Muscle of arm (tissue), 14 donors: ENCODE measurements at places on chromosomes 5 and 9. TPM values are rescaled to one million over a fixed set of nuclear protein-coding genes. Genes with fewer than 3 reads are reported as not detected.

TICAM2 gene
- polyA plus RNA-seq, result not detected

IFNA21 gene
- not detected for polyA plus RNA-seq

CENPK gene
- 13.3 TPM for polyA plus RNA-seq

INSL6 gene
- polyA plus RNA-seq, result not detected

TSSK1B gene
- polyA plus RNA-seq, result not detected

MINAR2 gene
- polyA plus RNA-seq, result 0.20 TPM

C5orf52 gene
- polyA plus RNA-seq, result not detected

APC gene
- polyA plus RNA-seq, result 29.2 TPM

- DNase-seq, result no peak
Observed at GRCh38 chr5:75659791-75660450, 48.7 kb downstream of the ANKDD1B start.

GRCh38 chr9:76561900-76562299 lies 102.9 kb downstream of the GCNT1 start:
- DNase-seq, result no peak

DNA sequence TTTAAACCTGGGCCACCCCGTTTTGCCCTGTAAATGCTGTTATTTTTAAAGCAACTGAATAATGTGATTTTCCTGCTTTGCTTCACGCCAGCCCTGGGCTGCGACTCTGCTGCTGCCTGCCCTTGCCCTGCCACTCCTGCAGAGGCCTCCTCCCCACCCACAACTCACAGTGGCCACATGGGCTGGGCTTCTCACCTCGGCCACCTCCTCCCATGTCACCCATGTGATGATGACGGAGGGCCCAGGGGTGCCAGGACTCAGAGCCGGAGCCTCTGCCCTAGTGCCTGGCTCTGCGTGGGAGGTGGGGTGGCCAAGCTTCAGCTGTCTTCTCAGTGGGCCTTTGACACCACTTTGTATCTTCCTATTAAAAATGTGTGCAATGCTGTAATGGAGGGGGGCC lies 48.1 kb upstream of the NKD2 start:
- DNase-seq, result no peak

- no peak for DNase-seq
Observed at GRCh38 chr9:130017076-130017475, 25.9 kb downstream of the FNBP1 start.

GRCh38 chr5:43676083-43676840 lies 73.3 kb downstream of the NNT start:
- no peak for DNase-seq

GRCh38 chr5:107484281-107484680 lies 186.5 kb downstream of the EFNA5 start:
- DNase-seq, result no peak

GRCh38 chr9:86349271-86349670 lies 4.9 kb downstream of the TUT7 start:
- peak; percentile 30 for DNase-seq

DNA sequence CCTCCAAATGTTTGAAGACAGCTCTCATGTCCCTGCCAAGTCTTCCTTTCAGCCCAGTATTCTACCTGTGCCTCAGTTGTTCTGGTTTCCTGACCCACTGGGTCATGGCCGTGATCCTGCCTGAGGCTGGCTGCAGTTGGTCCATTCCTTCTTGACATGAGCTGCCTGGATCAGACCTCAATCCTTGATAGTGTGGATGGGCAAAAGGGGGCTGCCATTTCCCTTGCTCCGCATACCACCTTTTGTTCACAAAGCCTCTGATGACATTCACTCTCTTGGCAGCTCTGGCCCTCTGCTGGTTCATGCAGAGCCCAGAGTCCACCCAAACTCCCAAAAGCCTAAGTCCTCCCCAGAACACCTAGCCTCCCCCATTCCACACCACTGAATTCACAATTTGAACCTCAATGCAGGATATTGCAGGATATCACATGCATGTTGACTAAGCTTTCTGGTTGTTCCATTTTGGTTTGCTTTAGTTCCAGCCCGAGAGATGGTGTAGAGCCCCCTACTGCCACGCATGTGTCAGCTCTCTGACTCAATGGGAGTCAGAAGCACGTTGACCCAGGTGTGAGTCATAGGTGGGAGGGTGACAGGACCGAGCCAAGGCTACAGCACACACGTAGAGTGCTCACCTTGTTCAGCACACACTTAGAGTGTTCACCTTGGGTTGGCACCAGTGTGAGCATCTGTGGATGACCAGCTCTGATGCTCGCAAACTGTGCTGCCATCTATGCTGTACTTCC lies 137.2 kb downstream of the MTX3 start:
- DNase-seq, result no peak
